PC-9 (cell line): ENCODE measurements at places on chromosomes 6 and 20.

DNA sequence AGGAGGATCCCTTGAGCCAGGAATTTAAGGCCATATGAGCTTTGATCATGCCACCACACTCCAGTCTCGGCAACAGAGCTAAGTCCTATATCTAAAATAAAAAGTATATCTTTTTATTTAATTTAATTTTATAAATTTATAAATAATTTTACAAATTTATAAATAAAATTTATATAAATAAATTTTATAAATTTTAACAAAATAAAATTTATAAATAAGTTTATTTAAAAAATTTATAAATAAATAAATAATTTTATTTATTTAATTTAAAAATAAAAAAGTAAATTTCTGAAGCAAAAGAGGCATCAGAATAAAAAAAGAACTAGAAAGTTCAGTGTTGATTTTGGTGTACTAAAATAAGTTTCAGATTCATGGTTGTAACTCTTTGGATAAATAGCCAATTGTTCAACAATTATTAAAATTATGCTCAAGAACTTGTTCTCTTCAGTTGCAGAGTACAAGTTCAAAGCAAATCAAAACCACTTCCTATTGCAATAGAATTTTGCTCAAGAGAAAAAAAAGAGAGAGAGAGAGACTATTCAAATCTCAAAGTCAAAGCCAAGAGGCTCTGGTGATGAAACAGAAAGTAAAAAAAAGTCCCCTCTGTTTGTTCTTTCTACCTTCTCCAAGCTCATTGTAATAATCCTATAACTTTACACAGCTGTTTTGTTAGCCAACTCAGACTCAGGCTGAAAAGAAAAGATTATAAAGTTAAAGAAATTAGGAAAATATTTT, 547.5 kb upstream of the ADGRB3 start:
- no peak for DNase-seq

GRCh38 chr6:156658966-156659821, 118.0 kb upstream of the ARID1B start:
- no peak for DNase-seq

- DNase-seq: no peak
These were observed 101.1 kb downstream of the HIVEP1 start for GRCh38 chr6:12113190-12113577.

DNA sequence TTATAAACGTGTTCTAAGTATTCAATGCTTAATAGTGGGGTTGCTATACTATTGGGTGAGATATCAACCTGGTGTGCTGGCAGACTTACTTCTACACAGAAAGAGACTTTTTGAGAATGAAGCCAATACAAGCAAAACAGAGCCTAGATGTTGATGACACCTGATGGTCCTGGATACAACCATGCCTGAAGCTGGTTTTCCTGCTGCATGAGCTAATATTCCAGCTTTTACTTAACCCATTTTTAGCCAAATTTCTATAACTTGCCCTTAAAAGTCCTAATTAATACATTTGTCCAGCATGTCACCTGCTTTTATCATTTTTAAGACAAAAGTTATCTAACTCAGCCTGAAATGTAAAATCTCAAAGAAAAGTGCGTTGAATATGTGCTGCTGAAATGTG, 86.2 kb downstream of the PFDN4 start:
- DNase-seq: no peak

DNA sequence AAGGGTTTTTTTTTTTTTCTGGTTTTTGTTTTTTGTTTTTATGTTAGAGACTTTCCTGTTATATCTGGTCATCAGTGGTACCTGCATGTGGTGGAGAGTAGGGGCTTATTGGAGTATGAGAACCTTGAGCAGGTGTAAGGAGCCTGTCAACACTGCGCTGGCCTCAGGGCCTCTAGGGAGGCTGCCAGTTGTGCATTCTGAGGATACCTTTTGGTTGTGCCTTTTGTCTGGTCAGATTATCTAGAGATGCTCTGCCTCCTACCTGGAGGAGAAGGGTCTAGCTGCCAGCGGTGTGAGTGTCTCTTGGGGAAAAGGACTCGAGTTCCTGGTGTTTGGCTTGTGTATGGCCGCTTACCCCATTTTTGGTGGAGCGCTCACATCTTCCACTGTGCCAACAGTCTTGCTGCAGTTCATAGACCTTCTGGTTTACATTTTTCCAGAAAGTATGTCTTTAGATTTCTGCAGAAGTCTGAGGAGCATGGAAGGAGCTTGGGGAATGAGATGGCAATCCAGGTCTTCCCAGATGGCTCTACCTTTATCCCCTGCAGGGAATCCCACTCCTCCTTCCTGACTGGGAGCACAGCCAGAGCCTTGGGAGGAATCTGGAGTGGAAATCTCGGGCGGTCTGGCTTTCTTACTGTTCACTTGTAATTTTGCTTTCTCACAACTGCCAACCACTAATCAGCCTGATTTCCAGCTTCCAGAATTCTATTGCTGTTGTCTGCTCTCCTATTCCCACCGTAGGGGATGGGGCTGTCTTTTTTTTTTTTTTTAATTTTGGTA, 49.9 kb downstream of the PTPN1 start:
- DNase-seq: no peak

DNA sequence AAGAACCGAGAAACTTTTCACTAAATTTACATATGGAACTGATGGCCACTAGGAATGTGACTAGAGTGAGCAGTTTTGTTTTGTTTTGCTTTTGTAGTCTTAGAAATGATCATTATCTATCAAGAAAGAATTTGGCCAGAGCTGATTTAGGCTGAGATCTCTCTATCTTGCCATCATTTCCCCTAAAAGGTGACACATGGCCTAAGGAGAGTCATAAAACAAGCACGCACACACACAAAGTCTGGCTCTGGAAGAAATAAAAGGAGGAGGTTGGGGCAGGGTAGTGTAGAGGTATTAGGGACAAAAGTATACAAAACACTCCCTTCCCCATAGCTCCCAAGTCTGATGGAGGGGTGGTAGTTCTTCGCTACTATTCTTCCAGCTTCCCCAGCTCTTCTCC, 56.4 kb downstream of the RIPOR2 start:
- no peak for DNase-seq

DNA sequence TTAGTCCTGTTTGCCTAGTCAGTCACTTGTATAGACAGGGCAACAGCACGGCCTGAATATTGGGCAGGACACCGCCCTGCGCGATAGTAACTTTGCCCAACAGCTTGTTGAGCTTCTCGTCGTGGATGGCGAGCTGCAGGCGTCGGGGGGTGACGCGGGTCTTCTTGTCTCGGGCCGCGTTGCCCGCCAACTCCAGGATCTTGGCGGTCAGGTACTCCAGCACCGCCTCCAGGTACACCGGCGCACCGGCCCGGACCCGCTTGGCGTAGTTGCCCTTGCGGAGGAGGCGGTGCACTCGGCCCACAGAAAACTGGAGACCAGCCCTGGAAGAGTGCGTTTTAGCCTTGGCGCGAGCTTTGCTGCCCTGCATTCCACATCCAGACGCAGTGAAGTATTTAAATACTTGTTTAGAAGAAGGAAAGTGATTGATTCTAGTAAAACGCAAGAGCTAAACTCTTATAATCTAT, 92.8 kb upstream of the BTN3A2 start:
- DNase-seq: no peak

- DNase-seq: peak; percentile 52
These were observed 809 bp upstream of the NOL7 start for GRCh38 chr6:13614126-13614925.

GRCh38 chr20:29741894-29742698, 1515.4 kb upstream of the DEFB115 start:
- DNase-seq: no peak

- no peak for DNase-seq
These were observed 134.3 kb downstream of the PXDC1 start for GRCh38 chr6:3617192-3617631.

DNA sequence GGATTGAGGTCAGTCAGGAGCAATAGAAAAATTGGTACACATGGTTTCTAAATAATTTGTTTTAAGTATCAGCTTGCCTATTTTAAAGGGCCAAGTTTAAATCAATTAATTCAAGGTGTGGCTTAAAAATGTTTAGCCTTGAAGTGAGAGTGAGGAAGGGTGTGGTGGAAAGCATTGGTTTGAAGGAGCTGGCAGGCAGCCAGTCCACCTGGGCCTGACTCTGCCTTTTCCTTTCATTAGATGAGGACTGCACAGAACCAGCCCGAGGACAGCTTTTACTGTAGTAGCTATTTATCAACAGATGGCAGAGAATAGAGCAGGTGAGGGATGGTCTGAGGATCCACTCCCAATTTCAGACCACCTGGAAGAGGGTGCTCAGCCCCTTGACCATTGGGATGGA, 42.4 kb downstream of the DHX35 start:
- DNase-seq: peak; percentile 64

- DNase-seq: no peak
These were observed 208.3 kb downstream of the PTPRK start for GRCh38 chr6:128311944-128312570.

- DNase-seq: no peak
These were observed 11.8 kb downstream of the ROMO1 start for GRCh38 chr20:35710884-35711587.

- DNase-seq: no peak
These were observed 225.4 kb downstream of the PRL start for GRCh38 chr6:22071270-22072041.

- no peak for DNase-seq
These were observed 49.2 kb upstream of the FABP7 start for GRCh38 chr6:122730334-122730733.

GRCh38 chr6:33616113-33616512, 5.0 kb upstream of the ITPR3 start:
- DNase-seq: no peak

DNA sequence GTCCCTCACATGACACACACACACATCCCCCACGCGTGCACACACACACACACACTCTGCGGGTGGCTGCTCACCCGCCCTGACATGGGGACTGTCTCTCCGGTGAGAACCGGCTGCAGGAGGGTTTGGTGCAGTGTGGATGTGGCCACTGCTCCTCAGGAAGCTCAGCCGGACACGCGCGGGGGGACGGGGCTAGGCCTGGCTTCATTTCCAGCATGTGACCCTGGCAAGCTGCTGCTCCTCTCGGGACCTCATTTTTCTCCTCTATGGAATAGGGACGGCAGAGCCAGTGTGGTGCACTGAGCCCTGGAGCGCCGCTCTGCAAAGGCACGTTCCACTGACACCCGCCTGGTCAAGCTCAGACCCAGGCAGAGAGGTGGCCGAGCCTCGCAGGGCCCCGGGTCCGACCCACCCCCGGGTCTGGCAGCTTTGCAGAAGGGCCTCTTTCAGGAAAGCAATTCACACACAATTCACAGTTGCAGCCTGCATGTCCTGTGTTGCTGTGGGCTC, 56.8 kb upstream of the SLCO4A1 start:
- no peak for DNase-seq

GRCh38 chr6:131213501-131213990, 78.3 kb downstream of the AKAP7 start:
- DNase-seq: no peak

- no peak for DNase-seq
These were observed 128.6 kb upstream of the HS3ST5 start for GRCh38 chr6:114471450-114471849.

DNA sequence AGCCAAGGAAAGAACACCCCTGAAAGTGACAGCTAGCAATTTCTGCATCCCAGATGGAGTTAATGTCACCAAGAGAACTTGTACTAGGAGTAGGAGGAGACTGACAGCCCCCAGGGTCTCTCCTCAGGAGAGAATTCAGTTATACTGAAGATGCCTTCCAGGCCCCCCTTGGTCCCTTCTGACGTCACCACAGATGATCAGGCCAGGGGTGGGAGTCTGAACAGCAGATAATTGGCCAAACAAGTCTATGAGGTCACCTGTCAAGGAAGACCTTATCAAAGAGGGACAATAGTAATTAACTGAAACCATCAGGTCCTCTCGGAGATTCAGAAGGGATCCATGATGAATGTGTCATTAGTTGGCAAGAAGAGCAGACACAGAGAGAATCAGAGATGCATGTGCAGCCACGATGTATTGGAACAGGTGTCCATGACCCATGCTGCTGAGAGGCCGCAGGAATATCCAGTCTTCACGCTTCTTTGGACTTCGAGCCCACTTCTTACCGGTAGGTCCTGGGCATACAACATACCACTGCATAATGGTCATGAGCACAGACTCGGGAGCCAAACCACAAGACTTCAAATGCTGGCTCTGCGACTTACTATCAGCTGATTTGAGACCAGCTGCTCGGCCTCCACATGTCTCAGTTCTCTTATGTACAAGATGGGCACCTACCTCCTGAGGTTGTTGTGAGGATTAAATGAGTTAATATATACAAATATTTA, 10.2 kb downstream of the TRIM10 start:
- no peak for DNase-seq

GRCh38 chr20:1973601-1974440, 20.0 kb downstream of the PDYN start:
- no peak for DNase-seq

DNA sequence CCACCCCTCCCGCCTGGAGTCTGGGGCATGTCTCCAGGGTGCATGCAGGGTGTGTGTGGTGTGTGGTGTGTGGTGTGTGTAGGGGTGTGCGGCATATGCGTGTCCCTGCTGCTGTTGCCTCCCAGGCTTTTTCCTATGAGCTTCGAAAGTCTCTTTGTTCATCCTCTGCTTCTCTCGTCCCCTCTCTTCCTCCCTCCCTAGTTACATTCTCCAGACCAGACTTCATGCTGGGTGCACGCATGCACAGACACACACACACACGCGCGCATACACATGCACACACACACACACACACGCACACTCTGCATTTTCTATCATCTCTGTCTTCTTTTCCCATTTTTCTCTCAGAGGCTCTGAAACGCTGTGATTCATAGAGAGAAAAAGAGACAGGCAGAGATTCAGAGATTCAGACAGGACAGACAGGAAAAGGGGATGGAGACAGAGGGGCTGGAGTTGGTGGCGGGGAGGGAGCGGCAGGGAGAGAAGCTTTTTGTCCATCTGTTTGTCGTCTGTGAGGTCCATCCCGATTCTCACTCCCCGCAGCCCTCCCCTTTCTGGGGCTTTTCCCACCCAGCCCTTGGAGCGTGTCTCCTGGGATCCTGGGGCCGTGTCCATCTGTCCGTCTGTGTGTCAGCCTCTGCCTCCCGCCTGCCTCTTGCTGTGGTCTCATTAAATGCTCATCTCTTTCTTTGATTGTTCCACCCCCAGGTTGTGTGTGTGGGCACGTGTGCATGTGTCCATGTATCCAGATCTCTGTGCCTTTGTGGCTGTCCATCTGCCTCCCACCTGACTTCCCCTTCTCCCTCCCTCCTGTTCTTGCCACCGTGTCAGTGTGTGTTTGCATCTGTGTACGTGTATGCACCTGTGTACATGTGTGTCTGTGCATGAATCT, 62.6 kb downstream of the SRC start:
- no peak for DNase-seq
